ENCODE measurements at places on chromosomes 4 and X. TPM values are rescaled to one million over a fixed set of nuclear protein-coding genes. Genes with fewer than 3 reads are reported as not detected.

DNA sequence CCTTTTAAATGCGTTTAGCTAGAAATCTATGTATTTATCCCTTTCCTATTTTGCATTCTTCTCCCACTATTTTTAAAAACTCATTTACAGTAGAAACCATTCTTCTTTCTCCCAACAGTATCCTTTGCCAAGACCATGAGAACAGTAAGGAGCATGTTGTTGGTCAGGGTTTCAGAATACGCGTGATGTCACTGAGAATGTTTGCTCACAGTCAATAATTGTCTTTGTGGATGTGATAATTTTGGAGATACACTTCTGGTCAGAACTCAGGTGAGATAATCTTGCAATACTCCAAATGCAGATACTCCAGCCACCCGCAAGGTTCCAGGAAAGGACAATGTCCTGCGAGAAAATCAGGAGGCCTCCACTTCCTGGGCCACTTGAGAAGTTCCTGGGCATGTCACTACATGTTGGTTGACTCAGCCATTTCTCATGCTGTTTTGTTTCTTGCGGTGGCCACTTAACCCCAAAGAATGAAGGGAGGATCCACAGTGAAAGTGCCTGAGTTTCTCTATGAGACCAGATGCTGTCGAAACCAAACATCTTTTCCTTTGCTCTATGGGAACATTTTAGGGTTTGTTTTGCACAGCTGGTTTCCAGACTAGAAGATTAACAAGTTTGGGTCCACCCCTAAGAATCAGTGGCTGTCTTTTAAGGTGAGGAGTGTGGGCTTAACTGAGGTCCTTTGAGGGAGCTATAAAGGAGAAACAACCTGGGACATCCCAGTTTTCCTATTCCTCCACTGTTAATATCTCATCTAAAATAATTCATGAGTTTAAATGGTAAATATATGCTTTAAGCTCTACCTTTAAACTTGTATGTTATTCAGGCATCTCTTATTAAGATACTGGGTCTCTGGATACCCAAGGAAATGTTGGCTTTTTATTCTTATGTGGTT, 116.0 kb downstream of the SOWAHB start:
- DNase-seq, result no peak

DNA sequence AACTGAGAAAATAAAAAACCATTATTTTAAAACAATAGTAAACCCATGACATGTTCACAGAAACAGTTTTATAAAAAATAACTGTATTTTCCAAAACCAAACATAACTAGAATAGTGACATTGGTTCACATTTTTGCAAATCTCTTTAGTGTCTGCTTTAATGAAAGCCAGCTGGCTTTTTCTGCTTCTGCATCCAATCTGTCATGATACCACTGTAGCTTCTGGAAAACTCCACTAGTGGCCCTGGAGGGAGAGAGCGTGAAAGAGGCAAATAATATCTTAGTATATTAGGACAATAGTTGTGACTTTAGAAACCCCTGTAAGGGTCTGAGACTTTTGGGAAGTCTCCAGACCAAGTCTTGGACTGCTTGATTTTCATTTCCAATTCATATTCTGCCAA, 31.1 kb downstream of the FGFBP1 start:
- no peak for DNase-seq

GRCh38 chr4:160286051-160286450, 1183.2 kb downstream of the RAPGEF2 start:
- no peak for DNase-seq

DNA sequence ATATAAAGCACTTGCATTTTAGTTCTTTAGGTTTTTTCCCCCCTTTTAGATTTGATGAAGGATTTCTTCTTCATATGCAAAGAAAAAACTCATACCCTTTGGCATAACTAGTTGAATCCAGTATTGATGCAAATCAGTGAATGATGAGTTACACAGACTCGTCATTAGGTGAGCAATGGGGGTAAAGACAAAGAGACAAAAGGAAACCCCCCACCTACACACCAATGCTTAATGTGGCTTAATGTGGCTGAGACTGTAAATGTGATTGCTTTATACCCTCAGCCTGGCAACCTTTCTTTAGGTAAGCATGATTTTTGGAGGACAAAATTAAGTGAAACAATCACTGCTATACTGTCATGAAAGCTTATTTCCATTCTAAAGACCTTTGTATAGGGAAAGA, 39.5 kb downstream of the CD40LG start:
- DNase-seq, result no peak

DNA sequence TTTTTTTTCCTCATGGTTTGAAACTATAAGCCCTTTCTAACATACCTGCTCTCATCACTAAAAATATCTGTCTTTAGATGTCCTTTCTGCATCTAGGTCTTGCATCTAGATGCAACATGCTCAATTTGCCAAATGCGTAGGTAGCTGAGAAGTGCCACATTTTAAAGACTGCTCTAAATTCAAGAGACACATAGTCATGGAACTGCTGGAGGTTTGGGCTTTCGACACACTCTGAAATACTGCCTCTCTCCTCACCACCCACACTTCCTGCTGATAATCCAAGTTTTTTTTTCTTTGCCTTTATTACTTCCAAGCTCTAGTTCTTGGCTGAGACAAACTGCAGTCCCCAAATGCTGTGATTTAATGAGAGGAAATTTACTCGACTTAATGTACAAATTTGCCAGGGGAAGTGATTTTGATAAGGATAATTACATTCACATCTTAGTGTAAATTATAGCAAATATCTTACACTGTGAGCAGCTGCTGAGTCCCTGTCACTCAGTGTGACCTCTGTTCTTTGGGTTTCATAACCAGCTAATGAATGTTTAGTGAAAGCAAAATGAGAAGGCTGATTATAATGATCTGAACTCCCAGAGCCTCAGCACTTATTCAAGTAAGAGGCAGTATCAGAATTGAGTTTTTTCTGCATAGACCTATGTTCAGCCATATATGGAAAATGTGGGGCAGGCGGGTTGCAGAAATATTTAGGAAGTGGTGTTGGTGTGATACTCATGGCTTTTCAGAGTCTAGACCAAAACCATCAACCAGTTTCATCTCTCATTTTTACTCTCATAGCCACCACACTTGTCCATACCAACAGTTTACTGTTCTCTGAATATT, 31.3 kb downstream of the DRD5 start:
- DNase-seq, result no peak

Gene OSTC
- 274 TPM for total RNA-seq

Gene TEC
- total RNA-seq, result 0.81 TPM

Gene SYTL4
- 30.6 TPM for total RNA-seq
